ENCODE measurements at places on chromosomes 6 and 20. TPM values are rescaled to one million over a fixed set of nuclear protein-coding genes. Genes with fewer than 3 reads are reported as not detected.
A peak's percentile ranks its signal among the peaks of the same experiment; 100 is the strongest.

Gene METTL24
- total RNA-seq: 2.6 TPM

Gene ADGRG6
- total RNA-seq: 49.9 TPM

Gene FAM83C
- total RNA-seq: not detected

Gene MRAP2
- total RNA-seq: 0.17 TPM

Gene PDSS2
- 12.1 TPM for total RNA-seq

Gene NUS1
- total RNA-seq: 15.4 TPM

- H3K36me3 ChIP-seq: no peaks in the 10 kb centered on the region
- no peak within 1 kb of the TSS for H3K27ac ChIP-seq
- DNase-seq: no peak
- no peaks in the 10 kb centered on the region for H3K27me3 ChIP-seq
- H3K4me3 ChIP-seq: no peak within 1 kb of the TSS
- H3K4me1 ChIP-seq: no peaks in the 10 kb centered on the region
These were observed at the start of gene SMIM28 for GRCh38 chr6:138377844-138378243. SMIM28 (plus strand) TSS chr6:138377905; CDS start chr6:138378073, 168 bp downstream.

DNA sequence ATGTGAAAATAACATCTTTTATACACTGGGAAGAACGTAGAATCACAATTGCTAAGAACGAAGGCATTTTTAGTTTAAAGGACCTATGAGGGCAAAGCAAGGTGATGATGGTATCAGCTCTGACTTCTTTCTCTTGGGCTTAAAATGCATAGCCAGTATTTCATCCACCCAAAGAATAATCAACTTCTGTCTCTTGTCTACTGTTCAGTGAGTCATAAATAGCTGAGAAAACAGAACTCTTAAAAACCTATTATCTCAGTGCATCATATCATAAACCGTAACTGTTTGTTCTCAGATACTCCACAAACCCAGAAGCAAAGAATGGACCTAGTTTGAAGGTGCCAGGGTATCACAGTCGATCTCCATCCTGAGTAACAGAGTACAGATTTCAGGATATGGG lies 5.2 kb downstream of the PHF10 start:
- no peak for DNase-seq
- no peaks in the 10 kb centered on the region for H3K4me1 ChIP-seq
- H3K27me3 ChIP-seq: no peaks in the 10 kb centered on the region
- H3K36me3 ChIP-seq: no peaks in the 10 kb centered on the region
- no peak overlapping the region for H3K27ac ChIP-seq
- no peak overlapping the region for H3K4me3 ChIP-seq

- no peaks in the 10 kb centered on the region for H3K4me1 ChIP-seq
- no peak overlapping the region for H3K27ac ChIP-seq
- H3K4me3 ChIP-seq: no peak overlapping the region
- no peaks in the 10 kb centered on the region for H3K27me3 ChIP-seq
- no peak for DNase-seq
- no peaks in the 10 kb centered on the region for H3K36me3 ChIP-seq
These were observed 71.7 kb upstream of the LY86 start for GRCh38 chr6:6516666-6517458.

DNA sequence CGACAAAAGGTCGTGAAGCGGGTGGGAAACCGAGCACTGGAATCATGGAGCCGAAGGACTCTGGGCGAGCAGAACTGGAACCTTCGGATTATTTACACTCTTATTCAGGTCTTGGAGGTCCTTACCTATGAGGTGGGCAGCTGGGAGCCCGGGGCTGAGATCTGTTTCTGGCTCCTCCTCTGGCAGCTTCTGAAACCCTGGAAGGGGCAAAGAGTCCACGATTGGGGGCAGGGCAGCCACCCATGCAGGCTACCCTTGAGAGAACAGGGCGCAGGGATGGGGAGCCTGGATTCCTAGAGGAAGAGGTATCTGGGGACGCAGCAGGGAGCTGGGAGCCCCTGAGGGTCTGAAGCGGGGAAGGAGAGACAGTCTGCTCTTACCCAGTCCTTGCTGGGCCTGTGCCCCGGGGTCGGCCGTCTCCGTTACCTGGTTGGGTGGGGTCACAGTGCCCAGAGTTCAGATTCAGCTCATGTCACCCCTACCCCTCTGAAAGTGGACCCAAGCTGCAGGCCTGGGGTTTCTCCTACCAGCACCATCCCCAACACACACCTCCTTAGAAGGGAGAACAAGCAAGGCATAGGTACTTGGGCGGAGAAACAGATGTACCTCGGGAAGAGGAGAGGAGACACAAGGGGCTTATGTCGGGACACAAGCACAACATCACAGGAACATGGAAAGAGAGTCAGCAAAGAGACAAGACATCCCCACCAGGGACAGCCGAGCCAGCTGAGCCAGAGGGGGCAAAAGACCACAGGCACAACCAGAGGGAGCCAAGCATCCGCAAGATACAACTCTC lies 592 bp downstream of the LTB start:
- H3K36me3 ChIP-seq: no peaks in the 10 kb centered on the region
- peaks cover 9% of the 10 kb centered on the region for H3K27me3 ChIP-seq
- H3K4me1 ChIP-seq: no peaks in the 10 kb centered on the region
- no peak overlapping the region for H3K27ac ChIP-seq

GRCh38 chr6:43246301-43247113 lies 3.2 kb downstream of the TTBK1 start:
- H3K36me3 ChIP-seq: no peaks in the 10 kb centered on the region
- no peak for DNase-seq
- H3K27ac ChIP-seq: no peak overlapping the region
- no peaks in the 10 kb centered on the region for H3K4me1 ChIP-seq

- H3K4me3 ChIP-seq: no peak overlapping the region
- peaks cover 2% of the 10 kb centered on the region for H3K4me1 ChIP-seq
- peaks cover 2% of the 10 kb centered on the region for H3K36me3 ChIP-seq
- no peak overlapping the region for H3K27ac ChIP-seq
- H3K27me3 ChIP-seq: no peaks in the 10 kb centered on the region
These were observed 40.0 kb downstream of the REPS1 start for GRCh38 chr6:138948004-138948403.

DNA sequence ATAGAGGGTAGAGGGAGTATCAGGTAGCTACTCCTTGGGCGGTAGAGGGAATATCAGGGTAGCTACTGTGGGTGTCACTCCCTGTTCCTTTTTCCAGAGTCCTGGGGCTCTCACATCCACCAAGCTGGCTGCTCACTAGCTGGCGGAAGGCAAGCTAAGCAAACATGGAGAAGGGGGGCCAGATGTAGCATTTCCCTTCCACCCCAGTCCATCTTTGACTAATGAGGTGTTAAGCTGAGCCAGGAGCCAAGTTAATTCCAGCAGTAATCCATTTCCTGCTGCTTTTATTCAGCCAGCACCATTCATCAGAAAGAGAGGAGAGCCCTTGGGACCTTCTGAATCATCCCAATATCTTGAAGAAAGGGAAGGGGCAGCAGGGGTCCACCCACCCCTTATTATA lies 330.0 kb downstream of the ZFAND3 start:
- H3K4me3 ChIP-seq: no peak overlapping the region
- no peaks in the 10 kb centered on the region for H3K36me3 ChIP-seq
- no peak overlapping the region for H3K27ac ChIP-seq
- H3K4me1 ChIP-seq: peaks cover 18% of the 10 kb centered on the region

DNA sequence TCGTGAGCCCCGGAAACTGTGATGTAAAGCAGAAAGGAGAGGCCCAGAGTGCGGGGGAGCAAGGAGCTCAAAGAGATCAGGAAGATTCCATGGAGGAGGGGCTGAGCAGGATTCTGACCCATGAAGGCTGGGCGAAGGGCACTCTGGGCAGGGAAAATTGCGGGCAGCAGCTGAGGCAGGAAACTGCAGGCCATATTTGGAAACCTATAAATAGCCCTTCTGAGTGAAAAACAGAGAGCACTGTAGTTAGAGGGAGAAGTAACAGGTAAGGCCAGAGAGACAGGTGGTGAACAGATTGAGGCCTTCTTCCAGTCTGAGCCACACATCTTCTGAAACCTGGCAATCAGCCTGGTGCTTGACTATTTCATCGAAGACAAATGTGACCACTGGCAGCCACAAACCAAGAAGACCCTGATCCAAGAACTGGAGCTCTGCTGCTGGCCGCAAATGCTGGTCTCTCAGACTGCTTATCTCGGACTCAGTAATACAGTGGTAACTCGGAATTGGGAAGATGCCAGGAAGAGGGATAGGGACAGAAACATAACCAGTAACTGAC lies 14.1 kb upstream of the BEND3 start:
- H3K27me3 ChIP-seq: no peaks in the 10 kb centered on the region
- DNase-seq: peak; percentile 54
- no peak overlapping the region for H3K4me3 ChIP-seq
- no peaks in the 10 kb centered on the region for H3K4me1 ChIP-seq
- no peak overlapping the region for H3K27ac ChIP-seq

DNA sequence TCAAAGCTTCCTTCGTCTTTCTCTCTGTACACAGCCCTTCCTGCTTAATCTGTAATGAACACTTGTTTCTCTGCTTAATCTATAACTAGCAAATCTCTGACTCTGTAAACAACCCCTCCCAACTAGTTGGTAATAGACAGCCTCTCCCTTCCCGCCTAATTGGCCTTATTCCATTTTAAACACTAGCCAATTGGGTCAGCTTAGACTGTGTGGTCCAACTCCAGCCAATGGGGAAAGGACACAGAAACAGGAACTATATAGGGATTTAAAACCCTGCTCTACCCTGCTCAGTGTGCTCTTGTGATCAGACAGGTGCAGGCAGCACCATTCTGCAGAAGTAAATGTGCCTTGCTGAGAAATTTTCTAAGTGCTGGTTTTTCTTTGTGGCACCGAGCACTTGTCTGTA lies 18.5 kb downstream of the CHD6 start:
- no peak overlapping the region for H3K4me3 ChIP-seq
- H3K36me3 ChIP-seq: no peaks in the 10 kb centered on the region
- H3K27ac ChIP-seq: no peak overlapping the region
- no peaks in the 10 kb centered on the region for H3K4me1 ChIP-seq
- no peaks in the 10 kb centered on the region for H3K27me3 ChIP-seq

GRCh38 chr6:8043221-8043620 lies 21.0 kb downstream of the BLOC1S5 start:
- H3K4me1 ChIP-seq: no peaks in the 10 kb centered on the region
- H3K27me3 ChIP-seq: no peaks in the 10 kb centered on the region
- H3K4me3 ChIP-seq: no peak overlapping the region
- DNase-seq: no peak
- H3K27ac ChIP-seq: no peak overlapping the region

DNA sequence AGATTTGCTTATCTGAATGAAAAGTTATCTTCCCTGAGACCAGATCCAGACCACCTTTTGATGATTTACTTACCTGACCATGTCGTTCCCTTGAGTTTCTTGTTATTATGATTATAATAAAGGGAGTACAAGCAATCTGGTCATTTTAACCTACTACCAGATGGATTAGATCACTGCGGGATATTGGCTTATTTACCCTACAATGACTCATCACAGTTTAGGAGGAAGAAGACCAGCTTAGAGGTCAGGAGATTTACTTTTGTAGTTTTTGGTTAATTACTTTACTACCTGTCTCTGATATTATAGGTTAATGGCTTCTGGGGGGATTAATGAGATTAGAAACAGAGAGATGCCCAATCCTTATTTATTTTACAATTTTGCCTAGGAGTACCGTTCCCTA lies 10.7 kb downstream of the PKIB start:
- H3K4me1 ChIP-seq: no peaks in the 10 kb centered on the region
- peak; percentile 70 for DNase-seq
- H3K27ac ChIP-seq: no peak overlapping the region
- no peaks in the 10 kb centered on the region for H3K36me3 ChIP-seq
- no peaks in the 10 kb centered on the region for H3K27me3 ChIP-seq

DNA sequence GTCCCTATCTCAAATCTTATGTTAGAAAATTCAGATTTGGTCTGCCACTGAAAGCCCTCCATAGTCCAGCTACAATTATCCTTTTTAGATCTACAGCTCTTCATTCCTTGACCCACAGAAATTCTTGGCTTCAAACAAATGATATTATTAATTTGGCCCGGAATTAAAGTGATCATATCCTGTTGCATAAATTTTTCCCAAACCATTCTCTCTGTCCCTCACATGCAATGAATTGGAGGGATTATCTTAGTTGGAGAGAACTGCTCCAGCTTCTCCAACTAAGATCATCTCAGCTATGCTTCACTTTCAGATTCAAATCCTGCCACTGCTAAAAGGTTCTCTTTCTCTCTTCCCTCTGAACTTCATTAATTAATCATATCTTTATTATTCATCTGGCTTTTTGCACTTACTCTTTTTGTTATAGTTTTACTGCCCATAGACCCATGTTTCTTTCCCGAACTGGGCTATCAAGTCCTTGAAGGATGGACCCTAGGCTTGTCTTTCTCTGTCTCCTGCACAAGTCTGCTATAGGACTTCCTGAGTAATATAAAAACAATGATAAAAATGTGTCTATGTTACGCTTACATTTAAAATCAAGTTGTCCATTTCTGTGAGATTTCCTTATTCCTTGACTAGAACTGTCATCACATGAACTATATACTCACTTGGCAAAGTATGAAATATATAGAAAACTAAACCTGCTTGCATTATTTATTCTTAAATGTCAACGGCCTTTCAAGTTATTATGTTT lies 493.9 kb upstream of the MARCKS start:
- H3K36me3 ChIP-seq: no peaks in the 10 kb centered on the region
- H3K27ac ChIP-seq: no peak overlapping the region
- no peak overlapping the region for H3K4me3 ChIP-seq
- no peaks in the 10 kb centered on the region for H3K27me3 ChIP-seq

GRCh38 chr6:28743271-28743789 lies 180.5 kb downstream of the TRIM27 start:
- H3K36me3 ChIP-seq: no peaks in the 10 kb centered on the region
- no peak overlapping the region for H3K27ac ChIP-seq
- no peak for DNase-seq
- H3K27me3 ChIP-seq: peaks cover 3% of the 10 kb centered on the region
- H3K4me3 ChIP-seq: peak overlapping the region; percentile 20
- H3K4me1 ChIP-seq: no peaks in the 10 kb centered on the region

- no peaks in the 10 kb centered on the region for H3K27me3 ChIP-seq
- H3K36me3 ChIP-seq: peaks cover 4% of the 10 kb centered on the region
- no peak overlapping the region for H3K4me3 ChIP-seq
- peak; percentile 87 for DNase-seq
- no peaks in the 10 kb centered on the region for H3K4me1 ChIP-seq
These were observed 16.5 kb downstream of the ACTR5 start for GRCh38 chr20:38764567-38765318.

DNA sequence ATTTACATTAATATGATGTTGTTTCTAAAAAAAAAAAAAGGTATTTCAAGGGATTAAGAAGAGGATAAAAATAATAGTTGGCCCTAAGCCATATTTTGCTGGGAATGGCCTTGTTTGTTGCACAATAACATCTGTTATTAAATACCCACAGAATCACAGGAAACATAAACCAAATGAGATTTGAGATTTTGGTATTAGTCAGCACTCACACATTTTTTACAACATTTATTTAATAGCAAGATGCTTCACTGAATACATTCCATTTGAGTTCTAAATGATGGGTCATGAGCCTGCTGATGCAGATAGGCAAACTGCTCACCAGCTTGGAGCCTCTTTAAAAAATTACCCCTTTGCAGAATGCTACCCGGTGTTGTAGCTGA lies 92.9 kb upstream of the ENPP5 start:
- H3K4me3 ChIP-seq: no peak overlapping the region
- no peaks in the 10 kb centered on the region for H3K27me3 ChIP-seq
- peaks cover 8% of the 10 kb centered on the region for H3K4me1 ChIP-seq
- H3K27ac ChIP-seq: no peak overlapping the region

GRCh38 chr6:10507715-10508114 lies 13.4 kb upstream of the GCNT2 start:
- H3K27me3 ChIP-seq: no peaks in the 10 kb centered on the region
- no peak for DNase-seq
- no peaks in the 10 kb centered on the region for H3K4me1 ChIP-seq

GRCh38 chr6:116535109-116535508 lies 10.4 kb downstream of the TRAPPC3L start:
- H3K4me1 ChIP-seq: no peaks in the 10 kb centered on the region
- no peaks in the 10 kb centered on the region for H3K27me3 ChIP-seq
- no peak for DNase-seq
- H3K27ac ChIP-seq: no peak overlapping the region

Measured in fibroblast of lung (primary cell).